SIG-M5 (cell line): ENCODE measurements at places on chromosomes 6 and 20.

DNA sequence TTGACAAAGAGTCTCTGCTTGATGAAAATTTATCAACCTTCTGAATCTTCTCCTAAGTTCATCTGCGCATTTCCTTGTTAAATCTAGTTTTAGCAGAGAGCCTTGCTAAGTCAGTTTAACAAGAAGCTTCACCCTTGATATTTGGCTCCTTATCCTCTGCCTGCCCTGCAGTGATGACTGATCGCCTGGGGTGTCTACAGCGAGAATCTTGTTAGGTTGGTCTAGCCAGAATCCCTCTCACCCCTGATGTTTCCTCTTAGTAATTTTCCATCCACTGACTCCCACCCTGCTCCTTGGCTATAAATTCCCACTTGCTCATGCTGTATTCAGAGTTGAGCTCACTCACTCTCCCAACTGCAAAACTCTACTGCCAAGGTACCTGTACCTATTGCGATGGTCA, 114.1 kb downstream of the TENT5A start:
- DNase-seq = no peak

- DNase-seq = no peak
Observed at GRCh38 chr20:63082308-63082938, 75.7 kb upstream of the BHLHE23 start.

GRCh38 chr6:44800784-44801592, 413.5 kb downstream of the CDC5L start:
- no peak for DNase-seq

GRCh38 chr6:42333612-42334011, 116.0 kb upstream of the MRPS10 start:
- DNase-seq = peak; percentile 77
